ENCODE measurements at places on chromosomes 1 and 21. TPM values are rescaled to one million over a fixed set of nuclear protein-coding genes. Genes with fewer than 3 reads are reported as not detected.

- no peak overlapping the region for H3K27ac ChIP-seq
- H3K36me3 ChIP-seq, result no peaks in the 10 kb centered on the region
- DNase-seq, result no peak
- no peak overlapping the region for H3K4me3 ChIP-seq
- H3K27me3 ChIP-seq, result no peaks in the 10 kb centered on the region
- H3K4me1 ChIP-seq, result peaks cover 21% of the 10 kb centered on the region
Observed at GRCh38 chr1:111591937-111592336, 27.7 kb upstream of the RAP1A start.

DNA sequence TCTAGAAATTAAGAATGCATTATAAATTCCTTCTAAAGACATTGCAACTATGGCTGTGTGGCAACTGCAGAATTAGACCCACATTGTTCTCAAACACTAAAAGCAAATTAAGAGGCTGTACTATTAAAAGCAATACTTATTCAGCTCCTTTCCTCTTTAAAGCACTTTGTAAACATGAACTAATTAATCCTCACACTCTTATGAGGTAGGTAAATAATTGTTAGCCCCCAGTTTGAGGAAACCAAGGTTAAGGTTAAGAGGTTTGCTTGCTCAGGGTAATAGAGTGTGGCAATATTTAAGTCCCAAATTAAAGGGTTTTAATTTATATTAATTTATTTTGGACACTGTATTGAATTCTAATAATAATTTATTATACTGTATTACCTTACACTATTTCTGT, 553.8 kb downstream of the LRRIQ3 start:
- H3K36me3 ChIP-seq, result no peaks in the 10 kb centered on the region
- H3K4me1 ChIP-seq, result no peaks in the 10 kb centered on the region
- DNase-seq, result no peak
- H3K27me3 ChIP-seq, result peaks cover 4% of the 10 kb centered on the region
- H3K27ac ChIP-seq, result no peak overlapping the region

GRCh38 chr1:208047476-208047934, 136.6 kb upstream of the CD34 start:
- H3K27me3 ChIP-seq, result no peaks in the 10 kb centered on the region
- H3K36me3 ChIP-seq, result peaks cover 43% of the 10 kb centered on the region
- H3K4me3 ChIP-seq, result no peak overlapping the region
- H3K27ac ChIP-seq, result peak overlapping the region; percentile 87
- H3K4me1 ChIP-seq, result peaks cover 37% of the 10 kb centered on the region

The ARPC5 gene
- total RNA-seq, result 193 TPM

The FNBP1L gene
- total RNA-seq, result 48.3 TPM

DNA sequence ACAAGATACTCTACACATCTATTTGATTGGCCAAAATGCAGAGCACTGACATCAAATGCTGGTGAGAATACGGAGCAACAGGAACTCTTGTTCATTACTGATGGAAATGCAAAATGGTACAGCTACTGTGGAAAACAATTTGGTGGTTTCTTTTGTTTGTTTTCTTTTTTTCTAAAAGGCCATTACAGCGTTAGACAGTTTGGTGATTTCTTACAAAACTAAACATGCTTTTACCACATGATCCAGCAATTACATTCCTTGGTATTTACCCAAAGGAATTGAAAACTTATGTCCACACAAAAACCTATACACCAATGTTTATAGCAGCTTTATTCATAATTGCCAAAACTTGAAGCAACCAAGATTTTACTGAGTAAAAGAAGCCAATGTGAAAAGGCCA, 66.4 kb upstream of the FBXO28 start:
- H3K27ac ChIP-seq, result no peak overlapping the region
- H3K36me3 ChIP-seq, result no peaks in the 10 kb centered on the region
- peaks cover 5% of the 10 kb centered on the region for H3K27me3 ChIP-seq
- DNase-seq, result no peak

DNA sequence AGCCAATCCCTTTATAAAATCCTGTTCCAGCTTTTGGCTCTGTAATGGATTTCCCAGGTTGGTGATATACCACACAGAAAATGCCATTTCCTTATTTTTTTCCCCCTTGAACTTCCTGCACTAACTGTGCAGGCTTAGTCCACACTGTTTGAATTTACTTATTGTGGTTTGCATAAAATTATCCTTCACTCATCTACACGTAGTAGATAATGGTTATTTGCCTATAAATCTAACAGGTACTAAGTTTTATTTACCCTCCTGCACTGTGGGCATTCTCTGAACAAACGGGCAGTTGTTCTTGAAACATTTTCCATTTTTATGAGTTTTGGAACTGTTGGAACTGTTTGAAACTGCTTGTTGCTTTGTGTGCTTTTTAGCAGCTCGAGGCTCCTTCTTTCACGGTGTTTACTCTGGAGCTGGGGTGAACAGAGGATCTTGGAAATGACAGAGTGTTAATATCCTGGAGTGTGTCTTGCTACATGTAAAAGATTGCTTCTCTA, 23.0 kb upstream of the KIFAP3 start:
- H3K27ac ChIP-seq, result no peak overlapping the region
- no peaks in the 10 kb centered on the region for H3K27me3 ChIP-seq
- H3K36me3 ChIP-seq, result no peaks in the 10 kb centered on the region
- no peak for DNase-seq
- no peak overlapping the region for H3K4me3 ChIP-seq
- H3K4me1 ChIP-seq, result peaks cover 5% of the 10 kb centered on the region

The TMPRSS3 gene
- not detected for total RNA-seq

The ADAMTSL4 gene
- 3.6 TPM for total RNA-seq
